ENCODE measurements at places on chromosomes 4 and X. TPM values are rescaled to one million over a fixed set of nuclear protein-coding genes. Genes with fewer than 3 reads are reported as not detected.

SLC16A2 gene
- polyA plus RNA-seq: 3.7 TPM

DNA sequence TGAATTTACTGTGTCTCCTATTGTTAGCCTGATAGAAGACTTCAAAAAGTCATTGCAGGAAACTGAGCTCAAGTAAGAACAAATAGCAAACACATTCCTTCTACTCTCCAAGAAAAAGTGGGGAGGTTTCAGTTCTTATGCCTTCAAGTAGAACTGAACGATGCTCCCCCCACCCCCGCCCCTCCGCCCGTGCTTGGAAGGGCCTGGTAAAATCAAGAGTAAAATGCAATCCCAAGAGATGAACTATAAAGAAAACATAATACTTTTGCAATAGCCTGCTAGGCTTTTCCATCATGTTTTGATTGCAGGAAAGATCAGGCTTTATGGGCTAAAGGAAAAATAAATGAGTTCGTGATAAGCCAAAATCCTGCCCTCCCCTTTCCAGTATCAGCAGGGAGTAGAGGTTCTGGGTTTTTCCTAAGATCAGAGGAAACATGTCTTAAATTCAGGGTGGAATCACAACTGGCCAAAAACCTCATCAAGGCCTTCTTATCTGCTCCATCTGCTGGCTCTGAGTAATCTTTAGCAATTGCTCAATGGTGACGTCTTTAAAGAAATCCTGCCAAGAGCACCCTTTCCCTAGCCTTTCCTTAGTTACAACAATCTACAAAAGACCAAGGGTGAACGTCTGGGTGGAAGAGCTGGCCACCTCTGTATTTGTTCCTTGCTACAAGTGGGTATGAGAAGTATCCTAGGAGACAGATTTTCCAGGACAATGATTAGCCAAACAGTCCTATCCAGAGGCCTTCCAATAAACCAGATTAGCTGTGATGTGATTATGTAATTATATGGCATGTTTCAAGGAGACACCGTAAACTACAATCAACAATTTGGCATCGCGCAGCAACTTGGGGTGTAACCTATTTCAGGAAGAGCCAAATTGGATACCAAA, 66.3 kb upstream of the FAM9C start:
- H3K4me1 ChIP-seq: peaks cover 4% of the 10 kb centered on the region
- peak; percentile 66 for DNase-seq
- H3K27ac ChIP-seq: peak overlapping the region; percentile 75
- H3K36me3 ChIP-seq: no peaks in the 10 kb centered on the region
- H3K4me3 ChIP-seq: no peak overlapping the region

NAP1L5 gene
- polyA plus RNA-seq: 4.1 TPM

TNMD gene
- polyA plus RNA-seq: 0.10 TPM

VSIG1 gene
- polyA plus RNA-seq: 0.03 TPM

GRCh38 chr4:16844816-16845586, 53.4 kb downstream of the LDB2 start:
- no peak overlapping the region for H3K4me3 ChIP-seq
- no peak for DNase-seq
- H3K4me1 ChIP-seq: peaks cover 25% of the 10 kb centered on the region

SLITRK2 gene
- polyA plus RNA-seq: 0.10 TPM

- no peaks in the 10 kb centered on the region for H3K27me3 ChIP-seq
- H3K27ac ChIP-seq: no peak overlapping the region
- DNase-seq: no peak
Observed at GRCh38 chr4:11532138-11532537, 103.4 kb upstream of the HS3ST1 start.

REPS2 gene
- 1.7 TPM for polyA plus RNA-seq

DNA sequence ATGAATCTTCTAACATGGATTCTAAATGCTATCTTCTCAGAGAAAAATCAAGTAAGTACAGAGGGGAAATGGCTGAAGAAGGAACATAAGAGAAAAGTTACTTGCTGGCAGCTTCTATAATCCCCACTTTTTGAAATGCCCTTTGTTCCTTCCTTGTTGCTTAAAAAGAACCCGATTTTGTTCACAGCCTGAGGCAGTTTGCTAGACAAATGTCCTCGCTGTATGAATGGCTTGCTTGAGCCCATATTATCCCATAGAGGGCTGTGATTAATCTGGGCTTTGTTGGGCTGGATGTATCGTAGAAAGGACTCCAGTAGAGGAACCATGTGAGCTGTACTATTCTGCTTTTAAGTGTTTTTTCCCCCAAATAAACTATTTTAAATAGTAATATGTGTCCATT, 134.3 kb upstream of the FGF13 start:
- no peak overlapping the region for H3K27ac ChIP-seq
- no peaks in the 10 kb centered on the region for H3K27me3 ChIP-seq
- H3K4me1 ChIP-seq: no peaks in the 10 kb centered on the region
- no peaks in the 10 kb centered on the region for H3K36me3 ChIP-seq

GRCh38 chr4:123488916-123489315, 92.3 kb downstream of the SPRY1 start:
- H3K27me3 ChIP-seq: no peaks in the 10 kb centered on the region
- H3K4me3 ChIP-seq: no peak overlapping the region
- no peak overlapping the region for H3K27ac ChIP-seq
- no peaks in the 10 kb centered on the region for H3K36me3 ChIP-seq
- no peaks in the 10 kb centered on the region for H3K4me1 ChIP-seq

GRCh38 chrX:103886624-103887023, 54.6 kb upstream of the RAB9B start:
- no peak overlapping the region for H3K4me3 ChIP-seq
- no peak for DNase-seq
- H3K36me3 ChIP-seq: no peaks in the 10 kb centered on the region
- no peak overlapping the region for H3K27ac ChIP-seq
- no peaks in the 10 kb centered on the region for H3K4me1 ChIP-seq

GAR1 gene
- polyA plus RNA-seq: 17.2 TPM

GRCh38 chrX:68659385-68659784, 11.9 kb downstream of the STARD8 start:
- H3K27me3 ChIP-seq: no peaks in the 10 kb centered on the region
- no peak for DNase-seq
- H3K27ac ChIP-seq: no peak overlapping the region
- H3K4me3 ChIP-seq: no peak overlapping the region
- no peaks in the 10 kb centered on the region for H3K4me1 ChIP-seq
- no peaks in the 10 kb centered on the region for H3K36me3 ChIP-seq

DNA sequence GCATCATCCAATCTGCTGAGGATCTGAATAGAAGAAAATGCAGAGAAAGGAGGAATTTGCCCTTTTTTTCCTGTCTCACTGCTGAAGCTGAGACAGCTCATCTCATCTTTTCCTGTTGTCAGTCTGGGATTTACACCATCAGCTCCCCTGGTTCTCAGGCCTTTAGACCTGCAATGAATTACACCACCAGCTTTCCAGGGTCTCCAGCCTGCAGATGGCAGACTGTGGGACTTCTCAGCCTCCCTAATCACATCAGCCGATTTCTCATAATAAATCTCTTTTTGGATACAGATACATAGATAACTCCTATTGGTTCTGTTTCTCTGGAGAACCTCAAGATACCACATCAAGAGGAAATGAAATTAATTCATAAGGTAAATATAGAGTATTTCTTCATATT, 134.6 kb upstream of the MAB21L2 start:
- H3K27ac ChIP-seq: no peak overlapping the region
- H3K4me1 ChIP-seq: no peaks in the 10 kb centered on the region
- H3K36me3 ChIP-seq: no peaks in the 10 kb centered on the region
- H3K27me3 ChIP-seq: no peaks in the 10 kb centered on the region
- H3K4me3 ChIP-seq: no peak overlapping the region
- DNase-seq: no peak

SSX1 gene
- polyA plus RNA-seq: not detected

- H3K4me1 ChIP-seq: no peaks in the 10 kb centered on the region
- no peak overlapping the region for H3K27ac ChIP-seq
- H3K4me3 ChIP-seq: no peak overlapping the region
- no peak for DNase-seq
- no peaks in the 10 kb centered on the region for H3K27me3 ChIP-seq
Observed at GRCh38 chrX:23644744-23645143, 22.5 kb upstream of the PRDX4 start.

- no peak overlapping the region for H3K4me3 ChIP-seq
- no peak overlapping the region for H3K27ac ChIP-seq
- no peak for DNase-seq
Observed at GRCh38 chr4:47519239-47519883, 34.3 kb downstream of the ATP10D start.

GRCh38 chr4:174107746-174108354, 175.6 kb downstream of the FBXO8 start:
- H3K36me3 ChIP-seq: no peaks in the 10 kb centered on the region
- H3K4me3 ChIP-seq: no peak overlapping the region
- no peak overlapping the region for H3K27ac ChIP-seq
- H3K27me3 ChIP-seq: no peaks in the 10 kb centered on the region
- H3K4me1 ChIP-seq: no peaks in the 10 kb centered on the region

DNA sequence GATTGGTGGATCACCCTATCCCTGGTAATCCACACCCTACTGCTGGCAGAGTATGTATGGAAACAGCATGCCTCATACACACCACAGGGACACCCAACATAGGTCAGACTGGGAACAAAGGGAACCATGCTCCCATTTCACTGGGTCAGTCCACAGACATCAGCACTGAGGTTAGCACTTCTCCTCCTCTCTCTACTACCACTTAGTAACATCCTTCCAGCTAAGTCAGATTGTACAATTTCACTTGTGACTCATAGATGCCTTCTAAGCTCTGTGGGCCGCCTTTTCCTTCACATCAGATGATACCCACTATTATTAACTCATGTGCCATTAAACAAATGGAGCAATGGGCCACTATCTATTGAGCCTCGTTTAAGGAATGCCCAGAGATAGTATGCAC, 15.5 kb upstream of the ZXDA start:
- H3K4me1 ChIP-seq: no peaks in the 10 kb centered on the region
- no peak overlapping the region for H3K4me3 ChIP-seq
- H3K36me3 ChIP-seq: no peaks in the 10 kb centered on the region
- no peak for DNase-seq

PCDH11X gene
- polyA plus RNA-seq: not detected

- DNase-seq: no peak
- no peaks in the 10 kb centered on the region for H3K27me3 ChIP-seq
- no peaks in the 10 kb centered on the region for H3K4me1 ChIP-seq
- no peaks in the 10 kb centered on the region for H3K36me3 ChIP-seq
- H3K4me3 ChIP-seq: no peak overlapping the region
Observed at GRCh38 chr4:157722146-157722545, 450.7 kb downstream of the GASK1B start.

- H3K27me3 ChIP-seq: no peaks in the 10 kb centered on the region
- no peak for DNase-seq
- no peak overlapping the region for H3K4me3 ChIP-seq
- no peaks in the 10 kb centered on the region for H3K36me3 ChIP-seq
- H3K27ac ChIP-seq: no peak overlapping the region
Observed at GRCh38 chrX:14817571-14817970, 55.3 kb downstream of the FANCB start.

GRCh38 chr4:8534129-8534528, 46.1 kb upstream of the GPR78 start:
- no peak overlapping the region for H3K27ac ChIP-seq
- H3K36me3 ChIP-seq: no peaks in the 10 kb centered on the region
- H3K4me3 ChIP-seq: no peak overlapping the region
- peaks cover 3% of the 10 kb centered on the region for H3K27me3 ChIP-seq
- peaks cover 6% of the 10 kb centered on the region for H3K4me1 ChIP-seq
- DNase-seq: no peak

SH3TC1 gene
- polyA plus RNA-seq: 8.0 TPM

GRCh38 chr4:78766026-78766425, 10.1 kb upstream of the BMP2K start:
- peaks cover 8% of the 10 kb centered on the region for H3K4me1 ChIP-seq
- H3K27me3 ChIP-seq: no peaks in the 10 kb centered on the region

- no peaks in the 10 kb centered on the region for H3K36me3 ChIP-seq
- H3K4me1 ChIP-seq: no peaks in the 10 kb centered on the region
- H3K27me3 ChIP-seq: no peaks in the 10 kb centered on the region
Observed at GRCh38 chrX:129629837-129630236, 24.9 kb downstream of the APLN start.

DNA sequence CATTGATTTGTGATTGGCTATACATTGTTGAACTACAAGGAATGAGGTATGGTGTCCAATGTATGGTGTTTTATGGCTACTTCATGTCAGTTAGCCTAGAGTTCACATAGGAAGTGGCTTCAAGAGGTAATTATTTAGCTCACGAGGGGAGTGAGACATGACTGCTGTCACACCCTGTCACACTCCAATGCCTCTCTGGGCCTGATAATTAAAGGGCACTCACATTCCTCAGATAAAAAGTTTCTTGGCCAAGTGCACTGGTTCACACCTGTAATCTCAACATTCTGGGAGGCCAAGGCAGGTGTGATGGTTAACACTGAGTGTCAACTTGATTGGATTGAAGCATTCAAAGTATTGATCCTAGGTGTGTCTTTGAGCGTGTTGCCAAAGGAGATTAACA, 65.0 kb upstream of the DDX60 start:
- H3K4me3 ChIP-seq: no peak overlapping the region
- H3K4me1 ChIP-seq: peaks cover 15% of the 10 kb centered on the region
- peaks cover 95% of the 10 kb centered on the region for H3K36me3 ChIP-seq
- H3K27me3 ChIP-seq: no peaks in the 10 kb centered on the region

NAT8L gene
- polyA plus RNA-seq: 0.29 TPM

DNA sequence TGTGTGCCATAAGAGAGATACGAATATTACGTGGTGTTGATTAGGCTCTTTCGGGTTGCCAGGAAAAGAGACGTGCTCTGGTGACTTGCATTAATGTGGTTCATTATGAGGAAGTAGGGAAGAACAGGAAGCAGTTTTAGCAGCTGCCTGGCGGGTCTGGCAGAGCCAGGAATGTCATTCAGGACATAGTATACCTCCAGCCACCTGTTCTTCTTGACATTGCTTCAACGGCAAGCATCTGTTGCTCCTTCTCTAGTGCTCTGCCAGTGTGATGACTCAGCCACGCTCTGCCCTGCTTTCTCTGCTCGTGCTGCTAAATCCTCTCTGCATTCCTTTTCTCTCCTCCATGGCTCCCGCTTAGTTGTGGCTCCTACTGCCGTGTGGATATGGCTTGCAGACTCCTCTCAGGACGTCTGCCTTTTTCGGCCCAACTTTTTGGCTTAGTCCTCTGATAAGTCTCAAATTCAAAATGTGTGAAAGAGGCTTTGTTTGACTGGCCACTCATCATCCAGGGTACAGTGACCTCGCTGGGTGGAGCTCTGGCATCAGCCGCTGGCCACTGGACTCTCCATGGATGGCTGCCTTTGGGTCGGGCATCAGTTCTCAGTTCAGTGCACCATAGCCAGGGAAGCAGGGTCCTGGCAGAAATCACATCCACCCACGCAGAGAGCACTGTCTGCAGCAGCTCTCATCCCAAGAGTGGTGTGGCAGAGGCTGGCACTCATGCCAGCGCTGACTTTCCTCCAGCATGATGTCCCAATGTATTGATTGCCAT, 89.3 kb upstream of the KLF3 start:
- H3K4me3 ChIP-seq: no peak overlapping the region
- H3K27ac ChIP-seq: no peak overlapping the region
- no peaks in the 10 kb centered on the region for H3K27me3 ChIP-seq
- DNase-seq: no peak

NDUFC1 gene
- polyA plus RNA-seq: 213 TPM

- H3K27me3 ChIP-seq: no peaks in the 10 kb centered on the region
- no peak overlapping the region for H3K4me3 ChIP-seq
- no peak for DNase-seq
- H3K27ac ChIP-seq: no peak overlapping the region
Observed at GRCh38 chr4:15142201-15142600, 139.9 kb downstream of the CPEB2 start.
